ENCODE measurements at places on chromosomes 13 and 19.

- DNase-seq: peak; percentile 68
Observed at GRCh38 chr13:99320693-99321481, 13.7 kb upstream of the GPR183 start.

GRCh38 chr13:21747456-21747855 is 76.6 kb downstream of the FGF9 start:
- no peak for DNase-seq

DNA sequence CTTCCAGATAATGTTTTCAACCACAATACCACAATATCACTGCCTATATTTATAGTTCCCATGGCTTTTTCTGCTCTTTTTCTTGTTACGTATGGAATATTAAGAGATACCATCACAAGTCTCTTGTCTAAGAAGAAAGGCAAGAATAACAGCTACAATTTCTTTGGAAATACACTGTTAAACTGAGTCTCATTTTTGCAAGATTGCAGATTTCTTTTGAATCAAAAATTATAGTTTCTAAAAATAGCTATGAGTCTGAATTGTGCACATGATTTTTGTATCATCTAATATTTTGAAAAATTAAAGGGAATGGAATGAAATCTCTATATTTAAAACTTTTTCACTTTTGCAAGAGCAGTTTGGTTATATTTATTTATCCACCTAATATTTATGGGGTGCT is 1120.8 kb downstream of the EFNB2 start:
- no peak for DNase-seq

DNA sequence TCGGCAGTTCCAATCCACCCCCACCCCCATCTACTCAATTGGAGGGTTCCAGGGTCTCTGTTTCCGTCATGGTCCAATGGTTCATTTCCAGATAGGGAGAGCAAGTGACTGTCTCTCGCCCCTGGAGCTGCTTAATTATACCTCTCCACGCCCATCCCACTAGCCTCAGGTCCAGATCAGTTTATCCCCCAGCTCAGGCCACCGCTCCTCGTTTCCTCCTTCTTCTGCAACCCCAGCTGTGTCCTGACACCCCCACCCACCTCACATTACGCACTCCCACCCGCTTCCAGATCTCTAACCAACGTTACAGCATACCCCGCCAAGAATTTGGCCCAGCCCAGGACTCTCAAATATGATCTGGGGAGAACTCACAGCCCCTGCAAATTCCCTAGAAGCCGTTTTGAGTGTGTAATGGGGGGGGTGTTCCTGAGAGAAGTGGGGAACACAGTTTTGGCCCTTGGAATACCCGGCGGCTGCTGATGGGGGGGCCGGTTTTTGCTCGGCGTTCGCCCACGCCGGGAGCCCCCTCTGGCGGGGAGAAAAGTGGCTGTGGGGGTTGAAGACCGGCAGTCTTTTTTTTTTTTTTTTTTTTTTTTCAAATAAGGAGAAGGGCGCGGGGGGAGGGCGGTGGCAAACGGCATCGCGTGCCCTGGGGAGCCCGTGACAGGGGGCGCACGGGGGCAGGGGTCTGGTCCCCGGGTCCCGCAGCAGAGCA is 1.7 kb upstream of the PDE4A start:
- no peak for DNase-seq

GRCh38 chr13:51380269-51380668 is 40.8 kb downstream of the SERPINE3 start:
- DNase-seq: no peak

DNA sequence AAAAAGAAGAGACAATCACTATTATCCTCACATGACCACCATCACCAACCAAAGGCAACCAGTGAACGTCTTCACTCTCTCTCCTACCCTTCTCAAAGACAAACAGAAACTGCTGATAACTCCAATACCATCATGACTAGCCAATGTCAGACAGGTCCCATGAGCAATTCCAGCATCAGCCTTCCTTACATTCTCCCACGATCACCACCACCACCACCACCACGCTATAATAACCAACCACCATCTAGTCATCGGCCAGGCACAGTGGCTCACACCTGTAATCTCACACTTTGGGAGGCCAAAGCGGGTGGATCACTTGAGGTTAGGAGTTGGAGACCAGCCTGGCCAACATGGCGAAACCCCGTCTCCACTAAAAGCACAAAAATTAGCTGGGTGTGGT is 3.9 kb downstream of the MYO1F start:
- no peak for DNase-seq

All from HCT116 (cell line).